ENCODE measurements at places on chromosomes 2 and 18.

DNA sequence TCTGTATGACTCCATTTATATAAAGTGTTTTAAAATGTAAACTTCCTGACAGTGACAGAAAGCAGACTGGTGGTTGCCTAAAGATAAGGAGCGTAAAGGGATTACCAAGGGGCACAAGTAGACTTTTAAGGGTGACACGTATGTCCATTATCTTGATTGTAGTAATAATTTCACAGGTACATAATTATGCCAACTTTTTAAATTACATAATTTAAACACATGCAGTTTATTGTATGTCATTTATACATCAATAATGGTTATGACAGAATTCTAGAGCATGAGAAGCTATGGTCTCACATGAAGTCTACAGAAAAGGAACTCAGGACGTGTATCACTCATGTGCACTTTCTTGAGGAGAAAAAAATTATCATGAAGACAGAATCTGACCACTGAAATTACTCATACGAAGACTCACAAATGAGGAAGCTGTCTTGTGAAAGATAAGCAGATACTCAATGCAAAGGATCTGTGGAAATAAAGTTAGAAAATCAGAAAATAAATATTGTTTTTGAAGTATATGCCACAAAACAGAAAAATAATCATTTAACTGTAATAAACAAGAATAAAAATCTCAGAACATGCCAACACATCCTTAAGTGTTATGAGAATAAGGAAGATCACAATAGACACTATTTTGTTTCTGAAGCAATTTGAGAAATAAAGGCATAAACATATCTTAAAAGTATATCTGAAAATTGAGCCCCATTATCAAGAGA, 84.4 kb downstream of the TMEM131 start:
- no peak for DNase-seq

DNA sequence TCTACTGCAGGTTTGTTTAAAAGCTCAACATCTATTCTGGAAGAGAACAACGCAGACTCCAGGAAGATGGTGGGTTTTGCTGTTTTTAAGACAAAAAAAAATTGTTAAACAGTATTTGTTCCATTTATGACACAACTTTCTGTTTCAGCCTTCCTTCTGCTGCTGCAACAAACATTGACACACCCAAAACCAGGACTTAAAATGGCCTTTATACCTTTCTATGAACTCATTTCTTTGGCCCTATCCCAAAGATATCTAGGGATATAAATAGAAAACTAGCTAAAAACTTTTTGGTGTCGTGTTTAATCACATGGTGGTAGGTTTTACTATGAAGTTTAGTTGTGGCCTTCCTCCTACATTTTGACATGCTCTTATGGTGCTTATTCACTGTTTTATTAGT, 964 bp upstream of the GALNT3 start:
- DNase-seq: no peak

- no peak for DNase-seq
Measured at GRCh38 chr2:150778828-150779227, 291.4 kb upstream of the RND3 start.

DNA sequence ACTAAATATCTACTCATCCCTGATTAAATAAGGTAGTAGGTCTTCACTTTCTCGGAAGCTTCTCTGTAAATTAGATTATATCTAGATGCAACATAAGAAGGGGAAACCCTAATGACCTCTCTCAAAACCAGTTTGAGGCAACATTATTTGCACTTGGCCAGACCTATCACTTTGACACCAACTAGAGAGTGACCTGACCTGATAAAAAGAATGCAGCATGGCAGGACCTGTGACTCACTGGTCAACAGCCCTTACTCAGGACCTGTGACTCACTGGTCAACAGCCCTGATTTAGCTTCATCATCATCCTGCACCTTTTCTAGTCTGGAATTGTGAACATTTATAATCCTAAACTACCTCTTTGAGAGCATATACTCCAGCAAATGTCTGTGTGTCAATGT, 1957.7 kb upstream of the CELF4 start:
- DNase-seq: peak; percentile 0

GRCh38 chr18:48119204-48119603, 188.7 kb upstream of the SMAD2 start:
- DNase-seq: no peak

- peak; percentile 90 for DNase-seq
Measured at GRCh38 chr2:121075006-121075551, 209.9 kb downstream of the TFCP2L1 start.

Measured in fibroblast of the conjunctiva (primary cell).